Lung microvascular endothelial cell (primary cell): ENCODE measurements at places on chromosomes 7 and 10. TPM values are rescaled to one million over a fixed set of nuclear protein-coding genes. Genes with fewer than 3 reads are reported as not detected.

The MSMB gene
- total RNA-seq: not detected in 2 replicates

GRCh38 chr7:118078015-118078414 lies 105.9 kb upstream of the LSM8 start:
- DNase-seq: no peak

The SKIDA1 gene
- 1.1 and 1.4 TPM in 2 replicates for total RNA-seq

The C10orf62 gene
- total RNA-seq: not detected in 2 replicates

GRCh38 chr10:97580421-97581367 lies 3.5 kb upstream of the HOGA1 start:
- no peak for DNase-seq

DNA sequence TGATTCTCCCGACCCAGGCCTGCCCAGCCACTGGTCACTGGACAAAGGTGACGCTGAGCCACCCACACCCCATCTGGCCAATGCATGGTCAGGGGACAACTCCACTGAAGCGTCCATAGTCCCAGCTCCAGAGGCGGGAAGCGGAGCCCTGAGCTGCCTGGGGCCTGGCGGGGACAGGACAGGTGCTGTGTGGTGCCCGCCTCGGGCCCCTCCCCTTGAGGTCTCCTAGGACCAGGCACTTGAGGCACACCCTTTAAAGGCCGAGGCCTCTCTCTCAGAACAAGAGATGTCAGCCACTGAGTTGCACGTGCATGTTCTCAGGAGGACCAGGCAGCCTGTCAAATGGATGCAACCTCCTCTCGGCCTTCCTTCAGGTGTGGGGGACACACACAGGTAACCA lies 52.5 kb upstream of the PPP2R2D start:
- no peak for DNase-seq
